ENCODE measurements at places on chromosomes 4 and X. TPM values are rescaled to one million over a fixed set of nuclear protein-coding genes. Genes with fewer than 3 reads are reported as not detected.

DNA sequence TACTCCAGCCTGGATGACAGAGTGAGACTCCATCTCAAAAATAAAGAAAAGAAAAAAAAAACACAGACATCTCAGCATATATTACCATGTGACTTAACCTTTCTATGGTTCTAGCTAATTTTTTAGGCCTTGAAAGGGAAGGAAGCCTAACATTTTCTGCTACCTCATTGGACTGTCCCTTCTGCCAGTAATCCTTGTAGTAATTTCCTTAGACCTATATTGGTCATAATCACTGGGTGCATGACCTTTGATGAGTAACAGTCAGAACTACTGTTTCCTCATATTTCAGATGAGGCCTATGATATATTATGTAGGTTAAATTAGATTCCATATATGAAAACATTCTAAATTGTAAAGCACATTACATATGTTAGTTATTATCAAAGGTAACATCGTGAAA lies 9.6 kb downstream of the XIAP start:
- DNase-seq, result no peak

CXorf49 gene
- total RNA-seq, result not detected

STARD8 gene
- 16.1 TPM for total RNA-seq

DNA sequence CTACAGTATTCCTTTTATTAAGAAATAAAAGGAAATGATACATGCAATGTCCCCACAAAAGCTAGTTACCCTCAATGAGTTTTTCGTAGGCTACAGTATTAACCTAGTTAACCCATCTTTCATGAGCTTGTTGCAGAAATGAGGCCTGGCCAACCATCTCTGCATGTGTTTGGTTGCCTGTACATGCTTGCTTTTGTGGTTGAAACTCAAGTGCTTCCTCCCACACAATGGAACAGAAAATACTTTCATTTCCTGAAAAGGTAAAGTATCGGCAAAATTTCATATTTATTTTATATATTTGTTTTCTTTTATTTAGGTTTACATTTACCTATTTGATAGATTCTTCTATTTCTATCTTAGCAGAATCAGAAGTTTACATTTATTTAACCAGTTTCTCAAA lies 214.6 kb upstream of the FAM241A start:
- no peak for DNase-seq

- DNase-seq, result peak; percentile 47
Observed at GRCh38 chr4:17577665-17578481, 875 bp downstream of the LAP3 start.

TSPYL2 gene
- 16.2 TPM for total RNA-seq

DNA sequence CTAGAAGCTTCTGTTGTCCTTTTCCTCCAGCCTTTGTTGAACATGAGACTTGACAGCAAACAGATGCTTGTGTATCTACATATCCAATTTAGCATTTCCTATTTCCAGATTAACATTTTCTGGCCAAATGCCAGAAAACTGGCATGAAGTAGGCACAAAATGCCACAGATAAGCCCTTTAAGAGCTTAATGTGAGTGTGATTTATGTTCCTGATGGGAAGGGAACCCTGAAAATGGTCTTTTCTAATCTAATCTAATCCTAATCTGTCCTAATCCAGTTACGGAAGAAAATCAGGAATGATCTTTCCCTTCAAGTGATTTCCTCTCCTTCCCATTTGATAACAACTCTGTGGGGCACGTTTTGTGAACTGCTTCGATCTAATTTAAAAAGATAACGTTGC lies 133.0 kb upstream of the C1QTNF7 start:
- DNase-seq, result no peak

GRCh38 chrX:109270580-109271484 lies 211.1 kb downstream of the GUCY2F start:
- peak; percentile 1 for DNase-seq

DNA sequence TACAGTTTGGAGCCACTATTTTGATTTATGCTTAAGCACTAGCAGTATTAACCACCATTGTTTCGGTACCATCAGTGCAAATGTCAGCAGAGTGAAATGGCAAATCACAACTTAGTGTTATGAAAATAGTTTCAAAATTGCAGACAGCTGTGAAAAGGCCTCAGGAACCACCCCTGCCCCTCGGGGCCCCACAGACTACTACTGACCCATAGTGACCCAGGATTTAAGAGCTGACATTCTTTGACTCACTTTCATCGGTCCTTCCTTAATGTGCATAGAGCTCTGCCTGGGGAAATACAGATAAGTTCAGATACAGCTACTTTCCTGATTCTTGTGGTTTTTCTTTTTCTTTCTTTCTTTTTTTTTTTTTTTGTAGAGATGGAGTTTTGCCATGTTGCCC lies 3.3 kb upstream of the BBS7 start:
- no peak for DNase-seq

- DNase-seq, result no peak
Observed at GRCh38 chrX:106243376-106243775, 75.3 kb downstream of the PWWP3B start.

DNA sequence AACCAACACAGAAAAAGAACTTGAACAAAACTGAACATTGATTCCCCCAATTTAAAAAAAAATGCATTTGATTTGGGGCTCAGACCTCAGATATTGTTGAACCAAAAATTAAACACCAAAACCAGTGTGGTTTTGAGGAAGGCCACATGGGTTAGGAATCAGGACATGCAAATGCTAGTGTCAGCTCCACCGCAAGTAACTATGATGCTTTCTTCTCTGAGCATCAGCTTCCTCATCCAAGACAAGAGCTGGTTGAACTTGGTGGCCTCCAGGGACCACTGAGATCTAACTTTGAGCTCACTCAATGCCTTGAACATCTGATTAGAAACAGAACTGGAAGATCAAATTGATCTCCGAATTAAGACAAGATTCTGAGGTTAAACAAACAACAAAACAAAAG lies 142.9 kb upstream of the NWD2 start:
- DNase-seq, result no peak

DNA sequence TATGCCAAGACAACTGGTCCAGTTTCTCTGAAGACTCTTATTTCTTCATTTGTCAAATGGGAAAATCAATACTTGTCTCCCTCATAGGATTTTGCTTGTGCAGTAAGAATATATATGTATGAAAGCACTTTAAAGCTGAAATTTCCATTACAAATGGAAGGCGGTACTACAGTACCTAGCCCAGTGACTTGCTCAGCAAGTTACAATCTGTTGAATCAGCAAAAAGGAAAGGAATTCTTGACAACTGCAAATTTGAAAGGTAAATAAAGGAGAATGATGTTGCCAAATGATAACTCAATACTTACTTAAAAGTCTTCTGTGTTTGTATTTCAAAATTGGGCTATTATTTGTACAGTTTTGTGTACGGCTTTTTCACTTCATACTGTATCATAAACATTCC lies 71.1 kb downstream of the PKD2 start:
- DNase-seq, result no peak

- DNase-seq, result no peak
Observed at GRCh38 chr4:53043891-53044650, 182.0 kb downstream of the RASL11B start.

DNA sequence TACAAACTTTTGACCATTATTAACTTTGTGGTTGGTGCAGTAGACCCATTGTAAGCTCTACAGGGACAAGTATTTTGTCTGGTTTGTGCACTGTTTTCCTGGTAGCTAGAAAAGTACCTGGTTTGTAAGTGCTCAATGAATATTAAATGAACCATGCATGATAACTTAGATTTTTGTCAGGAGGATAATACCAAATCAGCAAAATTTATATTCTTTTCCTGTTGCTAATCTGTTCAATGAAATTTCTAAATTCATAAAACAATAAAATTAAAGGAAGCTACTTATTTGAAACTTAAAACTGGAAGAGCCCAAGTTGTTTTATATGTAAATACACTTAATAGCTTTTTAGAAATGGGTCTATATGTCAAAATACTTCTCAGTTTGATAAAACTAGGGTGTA lies 17.6 kb downstream of the HSPA4L start:
- no peak for DNase-seq

GRCh38 chr4:153072661-153073060 lies 131.6 kb upstream of the TRIM2 start:
- DNase-seq, result no peak

GRCh38 chr4:6499238-6499600 lies 26.8 kb upstream of the PPP2R2C start:
- no peak for DNase-seq

- peak; percentile 19 for DNase-seq
Observed at GRCh38 chrX:108090491-108091263, 665 bp downstream of the PSMD10 start.

GRCh38 chrX:106921637-106922036 lies 1.4 kb downstream of the CLDN2 start:
- peak; percentile 16 for DNase-seq

NUDT10 gene
- total RNA-seq, result 2.7 TPM

DNA sequence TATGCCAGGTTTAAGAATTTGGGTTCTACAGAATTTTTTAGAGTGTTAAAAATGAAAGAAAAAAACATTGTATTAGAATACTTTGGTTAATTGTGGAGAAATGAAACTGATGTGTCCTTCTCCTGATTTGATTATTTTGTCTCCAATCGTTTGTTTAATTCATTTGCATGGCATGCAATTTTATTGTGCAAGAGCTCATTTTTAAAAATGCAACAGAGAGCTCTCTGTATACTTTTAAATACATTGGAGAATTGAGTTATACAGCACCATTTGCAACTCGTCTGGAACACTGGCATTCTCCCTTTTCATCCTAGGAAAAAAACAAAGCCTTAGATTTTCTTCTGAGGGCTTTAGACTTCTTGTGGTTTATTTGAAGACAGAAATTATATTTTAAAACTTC lies 689 bp downstream of the EXOC1L start:
- DNase-seq, result no peak

- DNase-seq, result peak; percentile 8
Observed at GRCh38 chr4:137083571-137084135, 448.6 kb downstream of the PCDH18 start.

VEGFD gene
- total RNA-seq, result 12.3 TPM

DMRTC1B gene
- not detected for total RNA-seq

DNA sequence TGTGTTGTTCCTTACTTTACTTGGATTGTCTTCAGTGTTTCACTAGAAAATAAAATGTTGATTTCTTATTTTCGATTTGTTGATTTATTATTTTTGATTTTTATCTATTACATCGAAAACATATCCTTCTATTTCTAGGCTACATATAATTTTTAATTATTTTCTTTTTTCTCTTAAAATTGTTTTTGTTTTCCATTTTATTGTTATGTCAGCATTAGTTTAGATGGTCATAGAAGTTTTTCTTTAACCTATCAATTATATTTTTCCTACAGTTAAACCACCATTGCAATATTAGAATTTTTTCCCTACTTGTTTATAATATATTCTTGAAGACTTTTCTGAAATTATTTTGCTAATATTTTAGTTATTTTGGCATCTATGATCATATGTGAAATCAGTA lies 1685.1 kb downstream of the RPA4 start:
- DNase-seq, result no peak

- no peak for DNase-seq
Observed at GRCh38 chrX:75989806-75990590, 182.9 kb upstream of the PBDC1 start.

DNA sequence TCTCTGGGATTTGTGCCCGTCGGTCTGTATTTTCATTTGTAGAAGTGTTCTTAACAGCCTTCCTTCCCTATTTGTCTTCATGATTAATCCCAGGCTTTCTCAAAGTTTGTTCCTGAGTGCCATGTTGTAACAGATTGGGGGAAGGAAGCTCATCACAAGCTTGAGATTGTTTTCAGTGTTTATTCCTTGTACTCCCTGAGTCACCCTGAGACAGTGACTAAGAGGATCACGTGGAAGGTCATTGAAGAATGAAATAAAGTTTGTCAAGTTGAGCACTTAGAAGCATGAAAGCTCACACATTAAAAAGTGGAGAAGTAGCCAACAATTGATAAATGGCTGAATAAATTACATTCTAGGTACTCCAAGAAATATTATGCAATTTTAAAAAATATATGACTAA lies 153.5 kb upstream of the FAM241A start:
- DNase-seq, result no peak

PRR32 gene
- total RNA-seq, result 56.3 TPM

NEUROG2 gene
- not detected for total RNA-seq

GRCh38 chrX:49193542-49193964 lies 6.4 kb downstream of the SYP start:
- no peak for DNase-seq

- DNase-seq, result no peak
Observed at GRCh38 chr4:125497861-125498260, 183.1 kb downstream of the FAT4 start.

- peak; percentile 76 for DNase-seq
Observed at GRCh38 chr4:112327965-112328733, 31.0 kb downstream of the ALPK1 start.

DNA sequence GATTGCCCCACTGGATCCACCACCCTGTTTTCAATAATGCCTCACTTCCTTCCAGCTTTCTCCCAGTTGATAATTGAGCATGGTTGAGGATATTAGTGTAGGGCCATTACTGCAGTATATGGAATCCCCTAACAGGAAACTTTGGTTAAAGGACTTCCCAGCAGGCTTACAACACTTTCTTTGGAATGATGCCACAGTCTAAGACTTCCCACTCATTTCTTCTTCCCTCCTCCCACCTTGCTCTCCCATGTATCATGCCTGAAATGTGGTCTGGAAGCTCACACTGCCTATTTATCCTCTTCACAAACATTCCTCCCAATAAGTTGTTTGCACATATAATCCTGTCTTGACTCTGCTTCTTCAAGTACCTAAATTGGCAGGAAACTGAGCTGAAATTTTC lies 863.3 kb downstream of the CENPC start:
- no peak for DNase-seq

SMR3B gene
- not detected for total RNA-seq

F9 gene
- not detected for total RNA-seq

CCNG2 gene
- total RNA-seq, result 94.2 TPM

DNA sequence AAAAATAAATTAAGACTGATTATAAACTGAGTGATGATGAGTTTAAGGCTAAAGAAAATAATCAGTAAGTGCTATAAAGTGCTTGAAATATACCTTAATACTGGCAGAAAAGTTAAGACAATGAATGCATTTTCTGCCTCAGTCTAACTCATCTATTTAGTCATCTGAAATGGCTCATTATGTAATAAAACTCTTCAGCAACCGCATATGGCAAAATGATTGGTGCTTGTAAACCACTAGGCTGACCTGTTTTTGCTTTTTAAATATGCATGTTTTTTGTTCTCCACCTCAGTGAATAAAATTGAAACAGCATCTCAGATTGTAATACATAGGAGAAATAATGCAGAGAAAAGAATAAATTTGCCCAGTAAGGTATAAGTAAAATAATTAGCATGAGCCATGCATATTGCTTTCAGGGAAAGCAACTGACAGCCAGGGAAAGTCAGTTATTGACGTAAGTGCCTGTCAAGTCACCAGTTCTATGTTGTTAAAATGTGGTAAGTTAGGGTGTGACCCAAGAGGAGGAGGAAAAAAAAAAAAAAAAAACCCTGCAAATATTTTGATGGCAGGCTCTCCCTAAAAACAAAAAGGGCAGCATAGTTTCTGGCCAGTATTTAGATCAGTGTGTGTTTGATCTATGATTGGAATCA lies 167.5 kb downstream of the PALLD start:
- no peak for DNase-seq

- no peak for DNase-seq
Observed at GRCh38 chrX:16705370-16705769, 7.1 kb downstream of the CTPS2 start.

GRCh38 chr4:168221301-168221700 lies 97.3 kb downstream of the DDX60 start:
- peak; percentile 41 for DNase-seq

NLRP2B gene
- not detected for total RNA-seq

GRCh38 chrX:52424656-52425055 lies 55.8 kb downstream of the XAGE2 start:
- no peak for DNase-seq

GRCh38 chr4:116702949-116703348 lies 382.4 kb downstream of the TRAM1L1 start:
- DNase-seq, result no peak

CYSLTR1 gene
- total RNA-seq, result 8.4 TPM

PRDM5 gene
- 36.4 TPM for total RNA-seq

CLGN gene
- 5.3 TPM for total RNA-seq

Data from tongue (tissue), 3 donors.